ENCODE measurements at places on chromosomes 12 and 14.

DNA sequence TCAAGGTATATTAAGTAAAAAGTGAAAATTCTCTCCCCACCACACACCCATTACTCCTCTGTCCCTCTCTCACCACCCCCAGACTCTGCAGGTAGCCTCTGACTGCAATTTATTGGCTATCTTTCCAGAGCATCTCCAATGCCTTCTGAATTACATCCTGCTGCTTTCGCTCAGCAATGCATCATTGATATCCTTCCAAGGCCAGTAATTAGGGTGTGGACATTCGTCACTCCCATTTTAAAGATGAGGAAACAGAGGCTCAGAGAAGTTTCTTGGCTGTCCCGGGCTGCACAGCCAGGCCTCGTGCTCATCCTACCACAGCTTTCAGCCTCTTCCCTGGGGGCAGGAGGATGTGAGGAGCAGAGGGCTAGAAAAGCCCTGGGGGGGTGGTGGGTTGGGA, 23.6 kb upstream of the PGF start:
- DNase-seq = no peak

DNA sequence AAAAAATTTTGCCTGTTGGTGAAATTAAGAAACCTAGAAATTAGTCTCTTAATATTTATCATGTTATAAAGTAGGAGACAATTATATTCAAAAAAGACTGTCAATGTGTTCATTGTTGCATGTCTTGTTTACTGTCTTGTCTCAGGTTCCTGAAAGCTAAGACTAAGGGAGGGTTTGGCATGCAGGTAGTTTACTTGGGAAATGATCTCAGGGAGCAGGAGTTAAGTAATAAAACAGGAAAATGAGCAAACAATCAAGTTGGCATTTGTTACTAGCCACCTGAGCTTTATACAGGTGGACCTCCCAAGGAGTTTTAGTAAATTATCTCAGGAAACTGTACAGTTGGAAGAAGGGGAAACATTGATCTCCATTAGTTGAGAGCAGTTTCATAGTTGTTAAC, 188.0 kb upstream of the MDGA2 start:
- DNase-seq = no peak

- peak; percentile 92 for DNase-seq
Observed at GRCh38 chr14:24079491-24080141, 8.3 kb downstream of the CPNE6 start.

DNA sequence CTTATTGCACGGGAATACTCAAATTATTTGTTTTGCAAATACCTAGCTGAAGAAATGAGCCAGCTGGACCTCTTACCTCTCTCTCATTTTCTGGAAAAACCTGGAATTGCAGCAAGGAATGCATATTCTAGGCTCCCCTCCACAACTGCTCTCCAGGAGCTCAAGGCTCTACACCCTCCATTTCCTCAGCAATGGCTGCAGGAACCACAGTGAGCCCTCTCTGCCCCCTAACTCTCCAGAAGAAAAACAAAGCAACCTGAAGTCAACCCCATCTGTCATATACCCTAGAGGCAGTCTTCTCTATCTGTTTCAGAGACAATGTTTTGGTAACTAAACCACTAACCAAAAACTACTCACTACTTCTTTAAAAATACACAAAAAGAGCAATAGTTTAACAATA, 221.6 kb downstream of the SLC25A21 start:
- DNase-seq = no peak

DNA sequence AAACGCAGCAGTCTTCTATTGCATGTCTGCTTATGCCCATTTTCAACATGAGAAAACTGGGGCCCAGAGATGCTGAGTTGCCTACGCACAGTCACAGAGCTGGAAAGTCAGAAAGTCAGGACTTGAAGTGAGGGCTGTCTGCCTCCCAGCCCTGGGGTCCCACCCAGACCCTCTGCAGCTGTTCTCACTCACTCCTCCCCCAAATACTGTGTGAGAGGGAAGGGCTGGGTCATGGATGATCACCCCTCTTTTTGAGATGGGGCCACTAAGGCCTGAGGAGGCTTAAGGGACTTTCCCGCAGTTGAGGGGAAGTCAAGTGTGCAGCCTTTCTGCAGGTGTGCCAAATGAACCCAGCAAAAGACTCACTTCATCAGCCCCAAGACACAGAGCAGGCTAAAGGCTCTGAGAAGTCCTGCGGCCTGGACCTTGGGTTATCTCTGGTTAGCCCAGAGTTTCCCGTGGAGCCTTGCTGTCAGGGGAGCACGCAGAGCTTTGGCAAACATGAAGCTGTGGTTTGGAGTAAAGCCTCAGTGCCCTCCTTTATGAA, 18.7 kb downstream of the DTX1 start:
- DNase-seq = no peak

- DNase-seq = no peak
Observed at GRCh38 chr12:1326258-1326657, 268.1 kb downstream of the FBXL14 start.
